ENCODE measurements at places on chromosomes 3 and 15. TPM values are rescaled to one million over a fixed set of nuclear protein-coding genes. Genes with fewer than 3 reads are reported as not detected.

Gene MUC13
- polyA plus RNA-seq, result not detected

Gene LRTM1
- polyA plus RNA-seq, result not detected

Gene KNG1
- not detected for polyA plus RNA-seq

Gene TEX9
- 0.94 TPM for polyA plus RNA-seq

Gene NR2E3
- 0.07 TPM for polyA plus RNA-seq

Gene MCTP2
- 5.6 TPM for polyA plus RNA-seq

Gene ARPIN
- polyA plus RNA-seq, result not detected

Gene SLITRK3
- not detected for polyA plus RNA-seq

Gene PPIB
- polyA plus RNA-seq, result 581 TPM

Gene FHIT
- polyA plus RNA-seq, result 12.8 TPM

Gene PP2D1
- 0.98 TPM for polyA plus RNA-seq

Gene CMTM8
- polyA plus RNA-seq, result 3.8 TPM

Gene MCF2L2
- 0.14 TPM for polyA plus RNA-seq

Gene ACAD11
- 5.1 TPM for polyA plus RNA-seq

Gene P2RY12
- not detected for polyA plus RNA-seq

Gene ACTC1
- polyA plus RNA-seq, result not detected

Gene HHATL
- not detected for polyA plus RNA-seq

Gene CLDN18
- not detected for polyA plus RNA-seq

Gene GOLGA8S
- polyA plus RNA-seq, result not detected

Gene PPP1R14D
- not detected for polyA plus RNA-seq

Gene MAGI1
- polyA plus RNA-seq, result not detected

Gene PLSCR2
- polyA plus RNA-seq, result 0.76 TPM

Gene CILP
- not detected for polyA plus RNA-seq
